Hindlimb muscle (tissue), 1 donor: ENCODE measurements at places on chromosomes 1 and 21. TPM values are rescaled to one million over a fixed set of nuclear protein-coding genes. Genes with fewer than 3 reads are reported as not detected.

SLC22A15 gene
- 0.90 TPM for polyA plus RNA-seq

RBBP4 gene
- 149 TPM for polyA plus RNA-seq

GJC2 gene
- 1.2 TPM for polyA plus RNA-seq

FCRL5 gene
- not detected for polyA plus RNA-seq

XCL2 gene
- not detected for polyA plus RNA-seq

- no peak for DNase-seq
Observed at GRCh38 chr1:225700164-225700821, 47.4 kb upstream of the ENAH start.

GRCh38 chr1:9874959-9875635 is 35.0 kb downstream of the CTNNBIP1 start:
- peak; percentile 73 for DNase-seq

DNA sequence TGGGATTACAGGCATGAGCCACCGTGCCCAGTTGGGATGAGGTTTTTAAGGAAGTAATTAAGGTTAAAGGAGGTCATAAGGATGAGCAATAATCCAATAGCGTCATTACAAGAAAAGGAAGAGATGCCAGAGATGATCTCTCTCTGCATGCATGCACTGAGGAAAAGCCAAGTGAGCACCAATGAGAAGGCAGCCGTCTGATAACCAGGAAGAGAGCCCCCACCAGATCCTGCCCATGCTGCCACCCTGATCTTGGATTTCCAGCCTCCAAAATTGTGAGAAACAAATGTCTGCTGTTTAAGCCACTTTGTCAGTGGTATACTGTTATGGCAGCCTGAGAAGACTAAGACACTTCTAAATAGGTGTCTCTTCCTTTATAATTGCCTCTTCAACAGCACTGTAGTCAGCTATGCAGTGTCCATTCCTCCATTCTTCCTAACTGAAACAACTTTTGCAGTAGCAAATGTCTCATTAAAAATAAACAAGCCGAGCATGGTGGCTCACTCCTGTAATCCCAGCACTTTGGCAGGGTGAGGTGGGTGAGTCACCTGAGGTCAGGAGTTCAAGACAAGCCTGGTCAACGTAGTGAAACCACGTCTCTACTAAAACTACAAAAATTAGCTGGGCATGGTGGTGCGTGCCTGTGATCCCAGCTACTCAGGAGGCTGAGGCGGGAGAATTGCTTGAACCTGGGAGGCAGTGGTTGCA is 216.2 kb upstream of the RUNX1 start:
- DNase-seq = no peak

DNA sequence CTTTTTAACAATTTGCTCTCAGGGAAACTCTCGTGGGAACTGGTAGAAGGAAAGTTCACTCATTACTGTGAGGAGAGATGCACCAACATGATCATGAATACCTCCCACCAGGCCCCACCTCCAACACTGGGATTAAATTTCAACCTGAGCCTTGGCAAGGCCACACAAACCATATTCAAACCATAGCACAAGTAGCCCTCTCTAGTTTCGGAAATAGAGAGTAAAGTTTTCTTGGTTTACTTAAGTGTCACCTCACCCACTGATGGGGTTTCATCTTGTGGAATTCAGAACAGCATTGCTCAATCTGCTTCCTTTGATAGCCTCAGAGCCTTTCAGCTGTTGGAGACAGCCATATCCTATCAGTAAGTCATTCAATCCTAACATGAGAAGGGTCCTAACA is 25.5 kb upstream of the CCSAP start:
- DNase-seq = no peak

- DNase-seq = peak; percentile 44
Observed at GRCh38 chr1:154969860-154970452, 591 bp downstream of the SHC1 start.

GRCh38 chr1:170215072-170215885 is 69.5 kb downstream of the NTMT2 start:
- peak; percentile 26 for DNase-seq
